ENCODE measurements at places on chromosomes 5 and 9.

DNA sequence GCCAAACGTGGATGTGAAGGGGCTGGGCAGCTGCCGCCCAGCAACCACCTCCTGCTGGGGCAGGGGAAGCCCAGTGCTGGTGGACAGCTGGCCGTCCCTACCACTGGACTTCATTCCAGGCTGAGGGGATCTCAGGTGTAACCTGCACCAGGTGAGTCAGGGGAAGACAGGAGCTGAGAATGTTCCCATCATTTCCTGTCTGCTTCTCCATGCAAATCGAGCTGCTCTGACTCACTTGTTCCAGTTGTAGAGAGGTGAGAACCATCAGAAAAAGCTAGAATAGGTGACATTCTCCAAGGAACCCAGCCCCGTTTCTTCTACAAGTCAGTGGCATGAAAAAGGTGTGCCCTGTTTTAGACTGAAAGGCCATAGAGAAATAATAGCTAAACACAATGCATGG lies 21.8 kb upstream of the BARX1 start:
- no peak for DNase-seq

- no peak for DNase-seq
Observed at GRCh38 chr5:138305797-138306196, 25.8 kb downstream of the CDC25C start.

GRCh38 chr5:73007051-73007450 lies 51.2 kb downstream of the FCHO2 start:
- no peak for DNase-seq

DNA sequence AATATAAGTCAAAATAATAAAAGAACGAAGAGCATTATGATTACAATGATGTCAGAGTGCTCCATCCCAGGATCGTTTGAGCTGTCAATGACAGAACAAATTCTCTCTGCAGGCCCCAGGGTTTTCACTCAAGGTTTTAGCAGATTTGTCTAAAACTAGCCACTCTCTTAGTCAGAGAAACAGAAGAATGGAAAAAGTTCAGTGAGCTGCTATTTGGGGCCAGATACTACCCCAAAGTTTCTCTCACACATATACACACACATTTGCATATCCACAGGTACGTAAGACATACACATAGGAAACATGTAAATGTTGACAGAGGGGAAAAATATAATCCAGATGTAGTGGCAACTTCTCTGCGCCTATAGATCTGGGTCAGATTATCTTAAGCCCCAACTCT lies 76.3 kb upstream of the SEMA6A start:
- DNase-seq = no peak

- no peak for DNase-seq
Observed at GRCh38 chr9:116713271-116713670, 26.2 kb downstream of the TRIM32 start.

DNA sequence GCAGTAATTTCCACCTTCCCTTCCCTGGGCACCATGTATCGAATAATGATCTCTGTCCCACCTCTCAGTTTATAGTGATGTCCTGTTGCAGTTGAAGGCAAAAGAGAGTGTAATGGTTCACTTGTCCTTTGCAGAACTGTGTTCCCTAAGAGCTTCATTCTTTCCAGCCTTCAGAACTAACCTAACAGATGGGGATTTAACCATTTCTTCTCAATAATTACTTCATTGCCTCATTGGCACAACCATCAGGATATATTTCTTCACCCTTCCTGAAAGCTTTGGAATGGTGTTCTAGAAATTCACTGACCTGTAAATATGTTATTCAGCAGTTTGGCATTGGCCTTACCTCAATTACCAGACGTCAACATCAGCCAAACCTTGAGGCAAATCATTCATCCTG lies 83.9 kb upstream of the PRRC1 start:
- no peak for DNase-seq

GRCh38 chr5:1054018-1054798 lies 45.6 kb downstream of the NKD2 start:
- DNase-seq = no peak

GRCh38 chr5:112097768-112098167 lies 321.3 kb downstream of the EPB41L4A start:
- no peak for DNase-seq

GRCh38 chr5:34699155-34700077 lies 43.3 kb downstream of the RAI14 start:
- no peak for DNase-seq

DNA sequence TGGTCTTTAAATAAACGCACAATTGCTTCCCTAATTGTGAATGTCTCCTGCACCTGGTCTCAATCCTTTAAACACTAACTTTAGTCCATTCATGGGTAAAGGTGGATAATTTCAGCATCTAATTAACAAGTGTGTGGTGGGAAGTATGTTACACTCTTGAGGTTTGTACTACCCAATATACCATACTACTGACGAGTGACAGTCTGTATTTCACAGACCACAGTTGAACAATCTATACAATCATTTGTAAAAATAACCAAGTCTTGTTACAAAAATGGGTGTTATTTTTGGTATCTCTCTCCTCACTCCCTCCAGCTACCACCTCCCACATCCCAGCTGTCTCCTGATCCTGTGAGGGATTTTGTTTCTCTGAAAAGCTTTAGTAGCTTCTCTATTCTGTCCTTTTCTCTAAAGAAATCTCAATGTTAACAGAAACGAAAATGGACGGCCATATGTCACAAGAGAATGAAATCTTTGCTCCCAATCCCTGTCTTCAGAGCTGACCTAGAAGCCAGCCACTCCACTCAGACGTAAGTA lies 62.3 kb upstream of the ZNF366 start:
- DNase-seq = no peak

DNA sequence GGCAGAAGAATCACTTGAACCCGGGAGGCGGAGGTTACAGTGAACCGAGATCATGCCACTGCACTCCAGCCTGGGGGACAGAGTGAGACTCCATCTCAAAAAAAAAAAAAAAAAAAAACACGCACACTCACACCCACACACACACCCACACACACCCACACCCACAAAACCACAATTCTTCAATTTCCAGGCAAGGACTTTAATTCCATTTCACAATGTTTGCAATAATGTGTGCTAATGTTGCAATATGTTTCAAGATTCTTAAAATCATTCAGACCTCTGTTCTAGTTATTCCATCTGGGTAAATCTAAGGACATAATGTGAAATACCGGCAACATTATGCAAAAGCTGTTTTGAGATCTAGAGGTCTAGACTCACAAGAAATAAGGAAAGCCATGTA lies 28.3 kb downstream of the CCDC69 start:
- DNase-seq = no peak

DNA sequence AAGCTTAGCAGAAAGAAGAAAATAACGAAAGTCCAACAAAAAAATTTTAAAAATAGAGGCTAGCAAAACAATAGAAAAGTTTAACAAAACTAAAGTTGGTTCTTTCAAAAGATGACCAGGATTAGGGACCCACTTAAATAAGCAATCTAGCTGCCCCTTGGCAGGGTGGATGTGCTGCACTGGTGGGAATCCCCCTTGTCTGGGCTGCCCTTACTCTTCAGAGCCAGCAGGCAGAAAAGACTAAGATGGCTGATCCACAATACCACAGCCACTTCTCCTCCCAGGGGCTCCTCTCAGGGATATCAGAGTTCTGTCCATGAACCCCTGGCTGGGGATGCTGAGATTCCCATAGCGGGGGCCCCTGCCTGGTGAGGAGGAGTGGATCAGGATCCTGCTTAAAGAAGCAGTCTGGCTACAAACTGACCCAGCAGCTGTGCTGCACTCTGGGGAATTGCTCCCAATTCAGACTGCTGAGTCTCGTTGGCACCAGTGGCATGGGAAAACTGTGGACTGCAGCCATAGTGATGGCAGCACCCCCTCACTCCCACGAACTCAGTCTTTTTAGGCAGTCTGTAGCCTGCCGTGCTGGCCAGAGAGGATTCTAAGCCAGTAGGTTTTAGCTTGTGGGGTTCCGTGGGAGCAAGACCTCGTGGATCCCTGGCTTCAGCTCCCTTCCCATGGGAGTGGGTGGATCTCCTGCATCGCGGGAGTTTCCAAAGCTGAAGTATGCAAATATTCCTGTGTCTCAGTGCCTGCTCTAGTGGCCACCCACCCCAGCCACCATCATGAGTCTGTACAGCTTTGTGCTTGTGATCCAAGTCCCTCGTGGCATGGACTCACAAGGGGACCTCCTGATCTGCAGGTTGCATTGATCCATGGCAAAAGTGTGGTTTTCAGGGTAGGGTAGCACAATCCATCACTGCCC lies 2.9 kb upstream of the INSL6 start:
- DNase-seq = no peak

DNA sequence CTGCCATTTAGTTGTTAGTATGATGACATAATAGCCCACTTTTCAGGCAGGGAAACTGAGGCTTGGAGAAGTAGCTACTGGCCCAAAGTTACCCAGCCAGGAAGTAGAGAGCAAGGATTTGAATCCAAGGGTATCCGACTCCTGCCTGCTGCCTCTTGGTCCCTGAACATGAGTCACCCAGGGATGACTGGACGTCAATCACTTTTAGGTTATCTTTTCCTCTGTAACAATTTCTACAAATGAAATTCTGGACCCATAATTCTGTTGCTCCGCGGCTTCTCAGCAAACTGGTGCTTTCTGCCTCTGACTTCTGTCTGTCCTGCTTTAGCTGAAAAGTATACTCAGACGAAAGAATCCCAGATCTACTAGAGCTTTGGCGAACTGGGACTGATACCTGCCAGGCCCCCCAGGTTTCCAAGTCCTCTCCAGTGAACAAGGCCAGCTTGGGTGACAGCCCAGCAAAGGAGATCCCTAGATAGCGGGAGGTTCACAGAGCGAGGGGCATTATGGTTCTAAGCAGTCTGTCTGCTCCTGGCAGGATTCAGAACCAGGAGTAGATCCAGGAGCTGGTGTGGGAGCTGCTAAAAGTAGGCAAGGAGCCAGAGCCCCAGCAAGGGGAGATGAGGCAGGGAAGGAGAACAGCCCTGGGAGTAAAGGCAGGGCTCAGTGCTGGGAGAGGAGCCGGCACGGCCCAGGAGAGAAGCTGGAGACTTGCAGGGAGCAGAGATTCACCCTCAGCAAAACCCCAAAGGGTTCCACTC lies 20.6 kb downstream of the OLFML2A start:
- DNase-seq = no peak

- no peak for DNase-seq
Observed at GRCh38 chr9:120715389-120715924, 1.2 kb upstream of the MEGF9 start.

DNA sequence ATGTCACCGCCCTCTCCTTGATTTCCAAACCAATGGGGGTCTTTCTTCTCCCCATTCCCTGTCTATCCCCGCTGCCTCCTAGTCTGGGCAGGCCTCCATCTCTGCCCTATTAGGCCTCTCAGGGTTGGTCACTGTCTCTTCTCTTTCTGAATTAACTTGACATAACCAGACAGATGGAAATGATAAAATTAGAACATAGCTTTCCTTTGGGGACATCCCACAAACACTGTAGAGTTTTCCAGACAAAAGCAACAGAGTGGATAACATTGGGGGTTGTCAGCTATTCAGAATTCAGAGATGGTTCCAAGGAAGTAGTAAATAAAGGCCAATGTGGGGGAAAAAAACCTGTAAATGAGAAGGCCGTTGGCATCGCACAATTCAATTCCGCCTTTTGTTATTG lies 24.7 kb downstream of the LHX6 start:
- DNase-seq = no peak

DNA sequence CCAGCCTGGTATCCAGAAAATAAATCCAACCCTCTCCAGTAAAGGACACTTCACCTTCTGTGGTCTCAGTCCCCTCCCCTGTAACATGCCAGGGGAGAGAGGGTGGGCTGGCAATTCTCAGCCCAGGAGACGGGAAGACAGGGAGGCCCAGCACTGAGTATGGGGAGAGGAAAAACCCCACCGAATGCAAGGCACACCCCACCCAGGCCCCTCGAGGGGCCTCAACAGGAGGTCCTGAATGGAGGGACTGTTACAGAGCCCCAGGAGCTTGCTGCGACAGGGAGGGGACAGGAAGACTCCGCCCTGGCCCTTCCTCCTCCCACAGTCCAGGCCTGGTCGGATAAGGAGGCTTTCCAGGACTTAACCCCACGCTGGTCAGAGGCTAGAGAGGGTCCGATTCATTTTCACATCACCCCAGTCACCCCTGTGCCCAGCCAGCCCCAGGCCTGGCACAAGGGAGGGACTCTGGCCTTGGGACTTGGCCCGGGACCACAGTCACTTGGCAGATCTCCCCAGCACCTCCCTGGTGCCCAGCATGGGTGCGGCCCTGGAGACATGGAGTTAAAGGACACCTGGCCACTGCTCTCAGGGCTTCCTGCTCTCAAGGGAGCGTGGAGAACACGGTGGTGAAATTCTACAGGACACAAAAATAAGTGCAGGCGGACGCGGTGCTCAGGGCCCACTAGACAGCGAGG lies 44.9 kb upstream of the STXBP1 start:
- no peak for DNase-seq

DNA sequence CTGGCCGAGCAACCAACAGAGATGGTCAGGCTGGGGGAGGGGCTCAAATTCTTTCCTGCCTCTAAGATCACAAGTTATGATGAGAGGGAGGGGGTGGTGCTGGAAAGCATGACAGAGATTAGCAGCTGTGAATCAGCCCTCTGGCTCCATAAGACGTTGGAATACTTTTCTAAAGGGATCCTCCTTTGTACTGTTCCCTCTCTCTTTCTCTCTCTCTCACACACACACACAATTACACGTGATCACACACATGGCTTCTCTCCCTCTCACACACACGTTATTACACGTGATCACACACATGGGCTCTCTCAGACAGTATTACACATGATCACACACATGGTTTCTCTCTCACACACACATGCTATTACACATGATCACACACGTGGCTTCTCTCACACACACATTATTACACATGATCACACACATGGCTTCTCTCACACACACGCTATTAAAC lies at the start of gene SLC45A2:
SLC45A2 (minus strand) TSS at position 23 of the 454 bp plus-strand sequence. CDS start 110 bp downstream, outside the sequence.
- no peak for DNase-seq

- no peak for DNase-seq
Observed at GRCh38 chr5:141947316-141947715, 10.7 kb downstream of the PCDH12 start.

DNA sequence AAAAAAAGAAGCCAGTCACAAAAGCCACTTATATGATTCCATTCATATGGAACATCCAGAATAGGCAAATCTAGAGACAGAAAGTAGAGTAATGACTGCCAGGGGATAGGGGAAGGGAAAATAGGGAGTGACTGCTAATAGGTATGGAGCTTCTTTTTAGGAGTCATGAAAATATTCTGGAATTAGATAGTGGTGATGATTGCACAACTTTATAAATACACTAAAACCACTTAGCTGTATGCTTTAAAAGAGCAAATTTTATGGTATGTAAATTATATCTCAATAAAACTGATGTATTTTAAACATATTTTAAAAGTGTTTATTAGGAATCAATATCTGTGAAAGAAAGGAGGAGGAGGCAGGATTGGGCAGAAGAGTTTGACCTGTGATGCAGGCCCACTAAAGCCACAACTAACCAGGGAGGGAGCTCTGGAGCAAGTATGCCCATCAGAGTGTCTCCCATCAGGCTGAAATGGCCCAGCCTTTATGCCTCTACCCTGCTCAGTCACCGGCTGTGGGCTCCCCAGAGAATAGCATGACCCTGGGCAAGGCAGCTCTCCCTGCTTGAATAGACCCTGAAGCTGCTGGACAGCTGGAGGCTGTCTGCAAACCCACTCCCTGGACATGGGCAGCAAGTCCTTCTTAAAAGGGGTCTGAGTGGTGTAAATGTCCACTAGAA lies 96.0 kb upstream of the SLC44A1 start:
- no peak for DNase-seq
